ENCODE measurements at places on chromosomes 2 and 18.

DNA sequence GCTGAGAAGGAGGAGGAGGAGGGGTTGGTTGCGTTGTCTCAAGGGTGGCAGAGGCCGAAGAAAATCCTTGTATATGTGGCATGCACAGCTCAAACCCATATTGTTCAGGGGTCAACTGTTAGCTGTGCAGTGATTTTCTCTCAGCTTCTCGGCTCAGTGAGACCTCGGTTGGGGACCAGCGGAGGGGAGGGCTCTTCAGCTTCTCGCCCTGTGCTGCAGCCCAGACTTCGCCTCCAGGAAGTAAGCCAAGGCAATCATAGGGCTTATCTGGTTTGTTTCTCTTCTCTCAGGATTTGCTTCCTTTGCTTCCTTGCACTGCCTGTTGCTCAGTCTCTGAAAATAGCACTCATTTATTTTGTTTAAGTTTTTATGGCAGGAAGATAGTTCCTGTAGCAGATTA is 85.5 kb downstream of the SOWAHC start:
- DNase-seq = no peak

GRCh38 chr2:45889053-45889452 is 237.6 kb downstream of the PRKCE start:
- no peak for DNase-seq

- DNase-seq = no peak
These were observed 136.9 kb downstream of the UXS1 start for GRCh38 chr2:106057206-106057605.

GRCh38 chr2:47751856-47752414 is 31.0 kb upstream of the MSH6 start:
- no peak for DNase-seq

GRCh38 chr2:181457741-181458425 is 697 bp downstream of the ITGA4 start:
- DNase-seq = no peak

DNA sequence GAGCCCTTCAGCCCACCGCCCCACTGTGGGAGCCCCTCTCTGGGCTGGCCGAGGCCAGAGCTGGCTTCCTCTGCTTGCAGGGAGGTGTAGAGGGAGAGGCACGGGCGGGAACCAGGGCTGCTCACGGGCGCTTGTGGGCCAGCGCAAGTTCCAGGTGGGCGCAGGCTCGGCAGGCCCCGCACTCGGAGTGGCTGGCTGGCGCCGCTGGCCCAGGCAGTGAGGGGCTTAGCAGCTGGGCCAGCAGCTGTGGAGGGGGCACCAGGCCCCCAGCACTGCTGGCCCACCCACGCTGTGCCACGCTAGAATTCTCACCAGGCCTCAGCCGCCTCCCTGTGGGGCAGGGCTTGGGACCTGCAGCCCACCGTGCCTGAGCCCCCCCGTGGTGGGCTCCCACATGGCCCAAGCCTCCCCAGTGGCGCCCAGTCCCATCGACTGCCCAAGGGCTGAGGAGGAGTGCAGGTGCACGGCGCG is 45.2 kb downstream of the SLC5A7 start:
- DNase-seq = no peak

DNA sequence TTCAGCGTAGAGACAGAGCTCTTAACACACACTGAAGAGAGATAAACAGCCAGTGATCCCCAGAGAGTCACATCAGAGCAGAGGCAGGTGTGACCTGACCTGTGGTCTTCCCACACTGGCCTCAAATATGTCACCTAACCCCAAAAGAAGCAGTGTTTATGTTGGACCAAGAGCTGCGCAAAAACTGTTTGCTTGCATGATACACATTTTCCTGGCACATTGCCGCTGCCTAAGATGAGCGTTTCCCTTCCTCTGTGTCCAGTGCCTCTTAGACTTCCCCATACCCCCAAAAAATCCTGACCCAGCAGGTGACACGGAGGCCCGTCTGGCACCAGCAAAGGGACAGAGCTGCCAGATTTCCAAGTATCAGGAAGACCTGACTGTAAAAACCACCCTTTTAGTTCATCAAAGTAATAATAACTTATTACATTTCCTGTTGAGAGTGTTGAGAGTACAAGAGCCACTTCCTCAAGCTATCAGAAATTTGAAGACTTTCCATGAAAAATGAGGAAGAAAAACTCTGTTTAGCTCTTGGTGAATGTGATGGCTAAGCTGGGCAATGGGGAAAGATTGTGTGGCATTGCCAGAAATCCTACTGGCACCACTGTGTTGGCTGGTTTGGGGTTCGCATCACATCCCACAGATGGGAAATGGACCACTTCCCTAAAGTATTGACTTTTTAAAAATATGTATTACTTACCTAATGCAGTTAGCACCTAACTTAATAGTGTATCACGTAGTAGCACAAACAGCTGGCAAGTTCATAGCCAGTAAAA is 6.7 kb downstream of the TNFRSF11A start:
- no peak for DNase-seq

DNA sequence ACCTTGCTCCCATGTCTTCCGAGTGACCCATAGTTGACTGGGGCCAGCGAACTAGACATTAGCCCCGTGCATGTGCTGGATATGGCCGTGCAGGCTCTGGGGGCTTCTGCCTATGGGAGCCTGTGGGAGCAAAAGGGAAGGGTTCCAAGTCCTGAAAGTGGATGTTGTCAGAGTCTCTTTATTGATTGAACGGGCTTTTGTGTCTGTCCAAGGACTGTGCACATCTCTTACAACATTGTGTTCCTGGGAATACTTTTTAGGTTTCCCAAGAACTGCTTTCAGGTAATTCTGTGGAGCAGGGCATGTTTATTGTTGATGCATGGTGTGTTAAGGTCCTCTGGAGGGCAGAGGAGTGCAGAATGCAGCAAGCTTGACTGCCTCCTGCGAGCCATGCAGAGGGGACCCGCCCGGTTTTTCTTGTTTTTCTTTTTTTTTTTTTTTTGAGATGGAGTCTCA is 5.0 kb downstream of the RNF144A start:
- DNase-seq = no peak

DNA sequence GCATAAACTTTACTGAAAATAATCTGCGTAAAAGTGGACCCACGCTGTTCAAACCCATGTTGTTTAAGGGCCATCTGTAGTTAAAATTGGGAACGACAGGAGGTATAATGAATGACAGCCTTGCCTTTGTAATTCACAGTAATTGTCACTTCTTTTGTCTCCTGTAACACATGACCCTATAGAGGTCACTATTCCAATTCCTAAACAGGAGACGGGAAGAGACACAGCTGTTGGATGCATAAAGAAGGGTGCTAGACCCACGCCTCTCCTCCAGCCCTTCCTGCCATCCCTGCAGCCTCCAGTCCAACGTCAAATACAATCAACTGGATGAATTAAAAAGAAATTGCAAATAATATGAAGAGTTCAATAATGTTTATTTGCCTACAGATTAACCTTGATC is 63.1 kb upstream of the NFATC1 start:
- DNase-seq = no peak

GRCh38 chr2:126038861-126039260 is 617.1 kb upstream of the GYPC start:
- DNase-seq = no peak

- no peak for DNase-seq
These were observed 91.9 kb upstream of the TMEM200C start for GRCh38 chr18:5987249-5987648.

DNA sequence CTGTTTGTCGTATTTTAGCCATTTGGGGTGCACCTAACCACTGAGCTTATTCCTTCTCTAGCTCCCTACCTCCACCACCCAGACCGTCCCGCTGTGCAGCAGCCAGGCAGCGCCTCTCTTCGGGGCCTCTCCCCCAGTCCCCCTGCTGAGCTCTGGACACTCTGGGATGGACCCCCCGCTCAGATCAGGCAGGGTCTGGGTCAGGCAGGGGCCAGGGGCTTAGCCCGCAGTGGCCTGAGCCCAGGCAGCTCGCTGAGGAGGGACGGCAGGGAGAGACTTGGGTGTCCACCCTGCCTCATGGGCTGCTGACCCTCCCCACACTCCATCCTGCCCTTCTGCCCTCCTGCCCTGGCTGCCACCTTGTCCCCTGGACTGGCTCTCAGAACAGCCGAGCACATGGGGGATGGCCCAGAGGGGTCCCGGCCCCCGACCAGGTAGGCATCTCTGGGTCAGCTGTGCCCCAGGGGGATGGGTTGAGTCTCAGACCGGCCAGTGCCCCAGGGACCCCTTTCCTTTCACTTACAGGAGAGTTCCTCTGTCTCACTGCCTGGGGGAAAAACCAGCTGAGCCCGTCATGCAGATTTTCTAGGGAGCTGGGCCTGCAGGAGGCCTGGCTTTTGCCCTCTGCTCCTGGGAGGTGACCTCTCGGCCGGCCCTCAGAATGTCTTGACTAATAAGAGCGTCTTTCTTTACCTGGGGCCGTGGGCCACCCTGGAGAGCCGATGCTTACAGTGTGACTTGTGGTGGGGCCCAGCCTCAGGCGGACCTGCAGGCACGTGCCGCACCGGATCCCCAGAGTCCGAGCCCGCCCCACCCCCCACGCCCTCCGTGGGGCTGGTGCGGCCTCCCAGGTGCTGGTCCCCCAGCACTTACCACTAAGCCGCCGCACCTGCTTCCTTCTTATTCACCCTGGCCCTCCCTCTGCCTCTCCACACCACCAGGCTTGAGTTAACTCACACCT is 22.8 kb upstream of the PXDN start:
- DNase-seq = no peak

DNA sequence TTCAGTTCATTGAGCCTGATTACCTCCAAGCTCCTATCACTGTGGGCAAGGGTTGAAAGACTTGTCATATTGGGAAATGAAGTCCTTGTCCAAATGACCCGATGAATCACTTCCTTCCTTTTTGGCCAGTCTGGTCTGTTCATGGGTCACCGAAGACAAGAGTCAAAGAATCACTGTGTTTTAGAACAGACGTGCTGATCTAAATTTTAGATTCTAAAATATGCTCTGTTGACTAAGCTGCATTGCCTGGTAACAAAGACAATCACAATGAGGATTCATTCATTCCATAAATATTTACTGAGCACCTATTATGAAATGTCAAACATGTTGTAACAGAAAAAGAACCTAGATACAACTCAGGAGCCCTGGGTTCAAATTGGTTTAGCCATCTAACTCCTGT is 99.4 kb upstream of the RND3 start:
- DNase-seq = no peak

GRCh38 chr2:82795446-82795845 is 1663.6 kb downstream of the SUCLG1 start:
- DNase-seq = no peak

GRCh38 chr2:157296490-157296889 is 29.1 kb downstream of the ERMN start:
- DNase-seq = no peak

DNA sequence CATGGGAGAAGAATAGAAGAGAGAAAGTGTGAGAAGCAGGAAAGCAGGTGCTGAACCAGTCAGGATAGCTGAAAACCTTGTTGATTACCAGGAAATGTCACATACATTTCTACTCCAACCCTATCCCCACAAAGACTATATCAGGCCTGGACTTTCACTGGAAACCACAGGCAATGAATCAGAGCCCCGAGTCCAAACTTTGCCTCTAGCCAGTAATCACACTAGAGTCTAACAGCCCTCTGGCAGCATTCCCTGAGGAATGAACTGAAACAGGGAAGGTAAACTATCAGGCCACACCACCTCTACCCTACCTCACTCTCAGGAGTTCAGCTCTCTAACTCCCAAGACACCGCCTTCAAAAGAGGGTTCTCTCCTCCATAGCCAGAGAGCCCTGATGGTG is 18.7 kb upstream of the IHH start:
- DNase-seq = no peak

- DNase-seq = no peak
These were observed 7.6 kb downstream of the FAM168B start for GRCh38 chr2:131085646-131086045.

- DNase-seq = no peak
These were observed 108.9 kb upstream of the DAPL1 start for GRCh38 chr2:158686210-158686691.

DNA sequence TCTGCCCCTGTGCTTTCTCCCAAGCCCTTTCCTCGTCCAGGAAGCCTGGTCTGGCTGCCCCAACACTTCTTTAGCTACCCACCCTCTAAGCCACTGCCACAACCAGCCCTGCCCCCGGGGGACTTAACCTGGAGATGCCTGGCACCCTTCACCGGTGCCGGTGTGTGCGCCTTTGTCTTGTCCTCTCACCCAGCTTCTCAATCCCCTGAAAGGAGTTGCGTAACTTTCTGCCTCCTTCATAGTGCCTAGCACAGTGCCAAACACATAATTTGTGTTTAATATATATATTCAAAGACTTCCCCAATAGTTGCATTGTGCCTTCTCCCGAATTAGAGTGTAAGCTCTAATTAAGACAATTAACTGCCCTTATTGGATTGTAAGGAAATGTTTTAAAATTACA is 70.6 kb downstream of the ALK start:
- no peak for DNase-seq

GRCh38 chr2:232839411-232840079 is 30.5 kb upstream of the SNORC start:
- no peak for DNase-seq

DNA sequence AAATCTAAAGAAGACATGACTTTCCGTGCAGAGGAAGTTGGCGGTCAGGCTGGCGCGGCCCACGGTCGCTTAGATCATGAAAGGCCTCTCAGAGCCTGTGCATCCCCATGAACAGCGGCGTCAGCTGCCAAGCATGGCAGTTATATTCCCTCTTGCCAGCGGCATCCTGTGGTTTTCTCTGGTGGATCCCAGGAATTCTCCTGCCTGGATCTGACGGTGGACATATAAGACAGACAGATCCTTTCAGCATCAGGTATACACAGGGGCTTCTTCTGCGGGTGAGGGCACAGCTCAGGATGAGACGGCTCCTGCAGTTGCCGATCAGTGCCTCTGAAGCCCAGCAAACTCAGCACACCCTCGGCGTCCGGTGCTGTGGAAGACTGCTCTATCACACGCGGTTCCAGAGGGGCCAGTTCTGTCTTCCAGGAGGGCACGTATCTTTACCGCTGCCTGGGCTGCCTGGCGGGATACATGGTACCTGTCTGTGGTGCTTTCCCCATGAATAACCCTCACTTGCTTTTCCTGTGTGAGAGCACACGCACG is 157.8 kb downstream of the LDLRAD4 start:
- DNase-seq = no peak

DNA sequence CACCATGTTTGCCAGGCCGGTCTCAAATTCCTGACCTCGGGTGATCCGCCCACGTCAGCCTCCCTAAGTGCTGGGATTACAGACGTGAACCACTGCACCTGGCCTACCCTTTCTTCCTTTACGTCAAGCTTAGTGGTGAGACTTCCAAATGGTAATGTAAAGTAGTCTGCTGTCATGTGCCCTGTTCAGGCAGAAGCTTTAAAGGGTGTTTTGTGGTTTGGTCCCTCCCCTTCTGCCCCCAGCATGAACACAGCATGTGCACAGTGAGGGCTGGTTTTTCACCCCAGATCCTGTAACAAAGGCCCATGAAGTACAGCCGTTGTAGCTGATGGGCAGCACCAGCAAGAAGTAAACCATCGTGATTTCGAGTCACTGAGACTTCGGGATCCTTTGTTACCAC is 2.7 kb upstream of the DTYMK start:
- DNase-seq = no peak

DNA sequence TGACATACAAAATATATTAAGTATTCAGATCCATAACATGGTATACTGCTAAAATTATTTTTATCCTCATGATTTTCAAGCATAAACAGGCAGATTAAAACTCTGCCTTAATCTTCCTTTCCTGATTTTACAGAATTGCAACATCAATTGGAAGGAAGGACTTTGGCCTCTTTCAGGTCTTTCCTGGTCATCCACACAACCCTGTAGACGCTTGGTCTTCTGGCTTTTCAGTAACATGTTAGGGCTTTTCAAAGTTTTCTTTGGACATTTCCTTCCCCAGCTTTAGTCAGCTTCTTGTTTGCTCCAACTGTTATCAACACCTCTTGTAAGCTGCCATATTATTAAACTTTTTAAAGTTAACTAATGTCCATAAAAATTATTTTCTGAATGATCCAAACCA is 1364.9 kb upstream of the NRXN1 start:
- no peak for DNase-seq

- DNase-seq = no peak
These were observed 87.6 kb upstream of the ODC1 start for GRCh38 chr2:10535703-10536102.
